ENCODE measurements at places on chromosomes 1 and 21. TPM values are rescaled to one million over a fixed set of nuclear protein-coding genes. Genes with fewer than 3 reads are reported as not detected.

The AMIGO1 gene
- 7.0 TPM for total RNA-seq

The VANGL2 gene
- total RNA-seq, result not detected

The LORICRIN gene
- not detected for total RNA-seq

The OR2M3 gene
- not detected for total RNA-seq

The HMCN1 gene
- under 0.01 TPM for total RNA-seq

The SMIM1 gene
- 0.89 TPM for total RNA-seq

The ZSCAN20 gene
- total RNA-seq, result 1.3 TPM

The CYP4A11 gene
- total RNA-seq, result not detected
